Astrocyte (in vitro differentiated cells and primary cell): ENCODE measurements at places on chromosomes 12 and 14. TPM values are rescaled to one million over a fixed set of nuclear protein-coding genes. Genes with fewer than 3 reads are reported as not detected.

The BRMS1L gene
- total RNA-seq = 9.6 and 12.0 TPM in 2 replicates

The STX2 gene
- total RNA-seq = 30.5 and 33.0 TPM in 2 replicates

The TSPAN9 gene
- total RNA-seq = 39.8 and 40.9 TPM in 2 replicates

The ADGRD1 gene
- 3.0 and 3.9 TPM in 2 replicates for total RNA-seq

The CCDC197 gene
- not detected in 2 replicates for total RNA-seq

The CHGA gene
- not detected in 2 replicates for total RNA-seq

The AQP6 gene
- not detected in 2 replicates for total RNA-seq

The ST8SIA1 gene
- 7.7 and 14.4 TPM in 2 replicates for total RNA-seq

DNA sequence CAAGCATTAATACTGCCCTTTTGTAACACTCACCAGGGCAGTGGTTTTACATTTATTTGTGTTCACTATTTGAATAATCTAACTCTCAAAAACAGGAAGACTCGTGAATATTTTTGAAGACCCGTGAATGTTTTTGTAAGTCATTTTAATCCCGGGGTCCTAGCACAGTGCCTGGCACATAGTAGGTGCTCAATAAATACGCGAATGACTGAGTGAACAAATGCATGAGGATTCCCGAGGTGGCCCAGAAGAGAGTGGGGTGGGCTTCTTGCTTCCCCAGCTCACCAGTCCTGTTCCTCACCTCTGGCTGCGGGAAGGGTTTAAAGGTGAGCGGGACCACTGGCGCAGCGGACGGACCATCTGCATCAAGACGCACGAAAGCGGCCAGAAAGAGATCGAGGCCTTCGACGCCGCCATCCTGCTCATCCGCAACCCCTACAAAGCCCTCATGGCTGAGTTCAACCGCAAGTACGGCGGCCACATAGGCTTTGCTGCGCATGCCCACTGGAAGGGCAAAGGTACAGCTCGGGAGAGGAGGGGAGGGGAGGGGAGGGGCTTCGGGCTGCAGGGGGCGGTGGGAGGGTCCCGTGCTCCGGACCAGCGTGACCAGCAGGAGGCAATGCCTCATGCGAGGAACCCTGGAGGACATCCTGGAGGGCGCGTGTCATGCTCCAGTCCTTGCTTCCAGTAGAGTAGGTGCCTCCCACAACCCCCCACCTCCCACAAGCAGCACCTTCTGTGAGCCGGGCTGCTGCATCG is 98.9 kb downstream of the CMKLR1 start:
- H3K4me3 ChIP-seq = no peak overlapping the region
- DNase-seq = no peak
- no peak overlapping the region for H3K27ac ChIP-seq
- H3K36me3 ChIP-seq = no peaks in the 10 kb centered on the region
- peaks cover 7% of the 10 kb centered on the region for H3K27me3 ChIP-seq

GRCh38 chr12:16350682-16351081 is 3.2 kb downstream of the MGST1 start:
- peaks cover 31% of the 10 kb centered on the region for H3K4me1 ChIP-seq
- H3K27me3 ChIP-seq = no peaks in the 10 kb centered on the region
- peak; percentile 97 for DNase-seq
- H3K4me3 ChIP-seq = no peak overlapping the region
- H3K36me3 ChIP-seq = peaks cover under 1% of the 10 kb centered on the region
- peak overlapping the region; percentile 67 for H3K27ac ChIP-seq

DNA sequence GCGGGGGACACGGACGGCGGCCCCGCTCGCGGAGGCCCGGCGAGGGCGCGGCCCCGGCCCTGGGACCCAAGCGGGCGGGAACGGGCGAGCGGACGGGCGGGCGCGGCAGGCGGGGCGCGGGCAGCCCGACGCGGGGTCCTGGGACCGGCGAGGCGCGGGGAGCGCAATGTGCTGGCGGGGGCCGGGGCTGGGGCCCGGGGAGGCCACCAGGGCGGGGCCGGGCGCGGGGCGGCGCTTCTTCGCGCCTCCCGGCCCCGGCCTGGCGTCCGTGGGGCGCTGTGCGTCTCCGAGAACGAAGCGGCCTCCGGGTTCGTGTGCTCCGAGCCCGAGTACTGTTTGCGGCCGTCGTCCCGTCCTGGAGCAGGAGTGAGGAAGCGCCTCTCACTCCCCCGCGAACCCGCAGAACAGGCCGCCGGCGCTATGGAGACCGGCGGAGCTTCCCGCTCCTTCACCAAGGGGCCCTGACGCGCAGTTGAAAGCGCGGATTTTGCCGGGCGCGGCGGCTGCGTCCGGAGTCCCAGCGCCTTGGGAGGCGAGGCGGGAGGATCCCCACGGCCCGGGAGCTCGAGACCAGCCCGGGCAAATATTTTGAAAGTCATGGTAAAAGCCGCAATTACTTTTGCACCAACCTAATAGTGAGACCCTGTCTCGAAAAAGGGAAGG is 420 bp upstream of the ANKLE2 start:
- DNase-seq = peak; percentile 81
- peak overlapping the region; percentile 100 for H3K27ac ChIP-seq
- peak overlapping the region; percentile 55 for H3K4me3 ChIP-seq
- H3K27me3 ChIP-seq = no peaks in the 10 kb centered on the region
- H3K36me3 ChIP-seq = peaks cover 5% of the 10 kb centered on the region

DNA sequence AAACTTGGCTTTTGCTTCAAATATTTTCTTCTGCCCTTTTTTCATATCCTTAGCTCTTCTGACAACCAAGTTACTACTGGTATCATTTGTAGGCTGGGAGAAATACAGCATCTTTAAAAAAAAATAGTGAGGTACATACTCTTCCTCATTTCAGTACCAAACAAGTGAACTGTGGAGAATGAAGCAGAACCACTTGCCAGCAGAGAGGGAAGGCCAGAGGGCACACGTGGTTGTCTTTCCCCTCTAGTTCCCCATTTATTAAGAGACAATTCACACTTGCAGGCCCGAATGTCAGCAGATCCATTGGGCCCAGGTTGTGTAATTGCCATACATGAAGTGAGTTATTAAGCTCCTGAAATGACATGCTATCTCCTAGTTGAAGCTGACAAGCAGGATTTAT is 3.2 kb downstream of the SUSD6 start:
- no peaks in the 10 kb centered on the region for H3K27me3 ChIP-seq
- H3K4me3 ChIP-seq = no peak overlapping the region
- no peak overlapping the region for H3K27ac ChIP-seq
- DNase-seq = no peak
- no peaks in the 10 kb centered on the region for H3K36me3 ChIP-seq

- peak; percentile 45 for DNase-seq
- H3K27ac ChIP-seq = no peak overlapping the region
- H3K36me3 ChIP-seq = no peaks in the 10 kb centered on the region
- H3K27me3 ChIP-seq = no peaks in the 10 kb centered on the region
- no peaks in the 10 kb centered on the region for H3K4me1 ChIP-seq
- no peak overlapping the region for H3K4me3 ChIP-seq
These were observed 214.1 kb downstream of the DUSP6 start for GRCh38 chr12:89138048-89138852.

DNA sequence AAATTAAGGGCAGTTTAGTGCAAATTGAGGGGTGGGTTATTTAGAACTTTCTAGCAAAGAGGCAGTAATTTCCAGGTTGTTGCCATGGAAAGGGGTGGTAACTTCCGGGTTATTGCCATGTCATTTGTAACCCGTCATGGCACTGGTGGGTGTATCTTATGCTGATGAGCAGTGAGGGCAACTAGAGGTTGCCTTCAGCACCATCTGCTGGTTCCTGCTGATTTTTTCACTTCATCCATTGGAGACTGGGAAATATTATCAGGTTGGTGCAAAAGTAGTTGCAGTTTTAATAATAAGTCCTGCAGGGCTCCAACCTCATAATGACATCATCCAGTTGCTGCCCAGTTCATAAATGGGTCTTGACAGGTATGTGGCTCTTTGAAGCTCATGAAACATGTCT is 24.4 kb upstream of the SERPINA4 start:
- no peaks in the 10 kb centered on the region for H3K36me3 ChIP-seq
- H3K4me1 ChIP-seq = peaks cover 8% of the 10 kb centered on the region
- H3K27me3 ChIP-seq = no peaks in the 10 kb centered on the region
- no peak overlapping the region for H3K27ac ChIP-seq
- no peak overlapping the region for H3K4me3 ChIP-seq
- DNase-seq = no peak

DNA sequence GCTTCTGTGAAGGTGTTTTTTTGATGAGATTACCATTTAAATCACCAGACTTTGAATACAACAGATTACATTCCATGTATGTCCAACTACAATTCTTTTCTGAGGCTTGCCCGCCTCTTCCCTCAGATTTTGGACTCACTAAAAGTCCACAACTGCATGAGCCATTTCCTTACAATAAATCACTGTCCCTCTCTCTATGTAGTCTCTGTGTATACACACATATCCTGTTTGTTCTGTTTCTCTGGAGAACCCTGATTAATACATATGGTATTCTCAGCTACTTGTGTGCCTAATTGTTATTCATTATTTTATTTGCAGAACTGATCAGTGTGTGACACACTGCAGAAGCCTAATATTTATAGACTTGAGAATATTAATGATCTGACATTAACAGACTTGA is 2.4 kb upstream of the MIPOL1 start:
- H3K36me3 ChIP-seq = no peaks in the 10 kb centered on the region
- H3K27me3 ChIP-seq = no peaks in the 10 kb centered on the region
- DNase-seq = peak; percentile 68
- H3K27ac ChIP-seq = no peak overlapping the region

DNA sequence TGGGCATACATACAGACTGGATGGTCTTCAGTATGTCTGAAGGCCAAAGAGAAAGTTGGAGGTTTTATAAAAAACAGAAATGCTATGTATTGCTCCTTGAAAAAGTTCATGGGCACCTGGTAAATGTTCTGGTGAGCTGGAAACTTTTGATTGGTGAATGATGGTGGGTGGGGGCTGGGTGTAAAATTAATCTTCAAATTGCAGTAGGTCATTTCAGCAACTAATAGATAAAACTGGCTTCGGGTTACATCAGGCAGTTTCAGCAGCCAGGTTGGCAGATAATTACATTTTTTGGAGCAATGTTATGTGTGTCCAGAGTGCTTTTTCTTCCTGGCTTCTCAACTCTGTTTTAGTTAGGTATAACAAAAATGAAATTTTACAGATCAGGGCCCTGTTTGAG is 35.3 kb downstream of the SDR9C7 start:
- no peaks in the 10 kb centered on the region for H3K4me1 ChIP-seq
- no peak overlapping the region for H3K4me3 ChIP-seq
- DNase-seq = no peak
- no peaks in the 10 kb centered on the region for H3K36me3 ChIP-seq
- no peaks in the 10 kb centered on the region for H3K27me3 ChIP-seq

DNA sequence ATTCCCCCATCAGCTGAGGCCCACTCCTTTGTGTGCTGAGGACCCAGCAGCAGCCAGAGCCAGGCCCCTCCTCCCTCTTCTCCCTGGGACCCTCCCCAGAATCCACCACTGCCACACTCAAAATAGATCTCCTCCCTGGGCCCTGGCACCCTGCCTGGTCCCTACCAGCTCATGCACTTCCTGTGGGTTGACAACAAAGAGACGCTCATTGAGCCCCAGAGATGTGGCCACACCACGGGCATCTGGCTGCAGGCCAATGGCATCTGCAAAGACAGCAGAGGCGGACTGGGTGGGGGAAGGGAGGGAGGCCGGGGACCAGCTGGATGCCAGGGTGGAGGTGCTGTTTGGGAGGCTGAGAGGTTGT is 16.0 kb upstream of the ENDOU start:
- no peak for DNase-seq
- no peak overlapping the region for H3K27ac ChIP-seq
- H3K4me1 ChIP-seq = peaks cover 9% of the 10 kb centered on the region
- H3K36me3 ChIP-seq = no peaks in the 10 kb centered on the region
- H3K4me3 ChIP-seq = no peak overlapping the region
- H3K27me3 ChIP-seq = peaks cover 18% of the 10 kb centered on the region

- peaks cover 2% of the 10 kb centered on the region for H3K36me3 ChIP-seq
- no peak overlapping the region for H3K27ac ChIP-seq
- no peaks in the 10 kb centered on the region for H3K27me3 ChIP-seq
- no peak overlapping the region for H3K4me3 ChIP-seq
- no peaks in the 10 kb centered on the region for H3K4me1 ChIP-seq
These were observed 80.2 kb downstream of the ESR2 start for GRCh38 chr14:64213853-64214570.

DNA sequence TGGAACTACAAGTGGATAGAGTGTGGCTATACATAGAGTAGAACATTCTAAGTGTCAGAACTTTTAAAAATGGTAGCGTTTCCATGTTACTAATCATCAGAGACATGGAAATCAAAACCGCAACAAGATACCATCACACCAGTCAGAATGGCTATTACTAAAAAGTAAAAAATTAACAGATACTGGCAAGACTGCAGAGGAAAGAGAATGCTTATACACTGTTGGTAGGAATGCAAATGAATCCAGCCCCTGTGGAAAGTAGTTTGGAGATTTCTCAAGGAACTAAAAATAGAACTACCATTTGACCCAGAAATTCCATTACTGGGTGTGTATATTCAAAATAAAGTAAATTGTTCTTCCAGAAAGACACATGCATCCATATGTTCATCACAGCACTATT is 518.6 kb downstream of the NELL2 start:
- no peak overlapping the region for H3K27ac ChIP-seq
- H3K4me1 ChIP-seq = no peaks in the 10 kb centered on the region

GRCh38 chr14:102262929-102263462 is 42.0 kb downstream of the MOK start:
- H3K27ac ChIP-seq = peak overlapping the region; percentile 70
- peaks cover 12% of the 10 kb centered on the region for H3K4me1 ChIP-seq
- H3K27me3 ChIP-seq = no peaks in the 10 kb centered on the region
- no peaks in the 10 kb centered on the region for H3K36me3 ChIP-seq
- no peak overlapping the region for H3K4me3 ChIP-seq
- peak; percentile 66 for DNase-seq

DNA sequence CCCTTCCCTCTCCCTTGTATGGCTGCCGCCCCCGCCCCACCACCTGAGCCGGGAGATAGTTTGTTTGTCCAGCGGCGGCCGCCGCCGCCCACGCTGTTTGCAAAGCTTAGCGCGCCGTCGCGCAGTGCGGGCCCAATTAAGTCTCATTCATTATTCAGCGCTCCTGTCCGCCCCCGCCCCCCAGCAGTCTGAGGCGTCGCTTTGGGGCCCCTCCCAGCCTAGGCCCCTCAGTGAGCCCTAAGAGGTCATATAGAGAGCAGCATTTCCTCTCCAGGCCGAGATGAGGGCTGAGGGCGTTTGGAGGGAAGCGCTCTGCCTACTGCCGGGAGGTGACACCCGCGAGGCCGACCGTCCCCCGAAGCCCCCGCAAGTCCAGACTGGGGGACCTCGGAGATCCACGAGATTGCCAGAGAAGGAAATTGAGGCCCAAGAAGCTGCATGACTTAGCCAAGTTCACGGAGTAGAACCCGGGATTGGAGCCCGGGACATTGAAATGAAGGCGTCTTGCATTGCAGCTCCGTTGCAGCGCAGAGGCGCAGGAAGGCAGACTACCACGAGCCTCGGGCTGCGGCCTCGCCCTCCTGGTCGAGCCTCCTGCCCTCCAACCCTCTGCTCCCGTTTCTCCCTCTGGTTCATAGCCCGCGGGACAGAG is at the start of gene DNAJC22:
TSS of gene DNAJC22 (plus strand) at position 230 of the 652 bp plus-strand sequence. CDS start 1,985 bp downstream, outside the sequence.
- peaks cover 42% of the 10 kb centered on the region for H3K4me1 ChIP-seq
- peaks cover 35% of the 10 kb centered on the region for H3K27me3 ChIP-seq
- DNase-seq = no peak
- H3K4me3 ChIP-seq = peak within 1 kb of the TSS; percentile 51
- H3K36me3 ChIP-seq = no peaks in the 10 kb centered on the region
- H3K27ac ChIP-seq = no peak within 1 kb of the TSS

- H3K36me3 ChIP-seq = no peaks in the 10 kb centered on the region
- peak; percentile 78 for DNase-seq
- H3K4me3 ChIP-seq = peak overlapping the region; percentile 45
- H3K27ac ChIP-seq = peak overlapping the region; percentile 78
- H3K27me3 ChIP-seq = no peaks in the 10 kb centered on the region
These were observed 3.2 kb upstream of the ZNF839 start for GRCh38 chr14:102316338-102316742.

- no peaks in the 10 kb centered on the region for H3K36me3 ChIP-seq
- no peaks in the 10 kb centered on the region for H3K27me3 ChIP-seq
- DNase-seq = no peak
These were observed 273.1 kb downstream of the ZFP36L1 start for GRCh38 chr14:68519671-68520187.
